ENCODE measurements at places on chromosomes 5 and 9. TPM values are rescaled to one million over a fixed set of nuclear protein-coding genes. Genes with fewer than 3 reads are reported as not detected.

PCDH1 gene
- total RNA-seq: 105 TPM

LCN1 gene
- not detected for total RNA-seq

FCN2 gene
- total RNA-seq: not detected

LRRTM2 gene
- not detected for total RNA-seq

MYOZ3 gene
- total RNA-seq: 11.6 TPM

NTNG2 gene
- 3.1 TPM for total RNA-seq

ISL1 gene
- not detected for total RNA-seq

IL3 gene
- total RNA-seq: not detected

SLC6A18 gene
- not detected for total RNA-seq

GPR150 gene
- total RNA-seq: 0.13 TPM

ACTBL2 gene
- total RNA-seq: not detected

ARHGEF28 gene
- 0.71 TPM for total RNA-seq

OR1Q1 gene
- not detected for total RNA-seq

ADGRD2 gene
- 1.6 TPM for total RNA-seq

PITX1 gene
- 0.07 TPM for total RNA-seq

C9orf153 gene
- not detected for total RNA-seq

GABRP gene
- 9.9 TPM for total RNA-seq

C5orf58 gene
- 3.0 TPM for total RNA-seq

CDH9 gene
- 0.21 TPM for total RNA-seq

CANX gene
- total RNA-seq: 611 TPM

PCDHGC4 gene
- 5.1 TPM for total RNA-seq

PIP5KL1 gene
- total RNA-seq: 15.8 TPM

UNC5A gene
- total RNA-seq: 10.2 TPM

ANKS6 gene
- 66.5 TPM for total RNA-seq

SLC6A7 gene
- total RNA-seq: not detected

IGFBPL1 gene
- 36.7 TPM for total RNA-seq

ALDH1A1 gene
- 2.4 TPM for total RNA-seq

GDNF gene
- total RNA-seq: 4.7 TPM

PTGR1 gene
- total RNA-seq: 51.8 TPM

IFNA6 gene
- not detected for total RNA-seq

TBC1D13 gene
- 21.6 TPM for total RNA-seq

RETREG1 gene
- 2.2 TPM for total RNA-seq

PLPPR1 gene
- total RNA-seq: 0.44 TPM

Measured in WTC11 (cell line).